ENCODE measurements at places on chromosomes 16 and 17.

DNA sequence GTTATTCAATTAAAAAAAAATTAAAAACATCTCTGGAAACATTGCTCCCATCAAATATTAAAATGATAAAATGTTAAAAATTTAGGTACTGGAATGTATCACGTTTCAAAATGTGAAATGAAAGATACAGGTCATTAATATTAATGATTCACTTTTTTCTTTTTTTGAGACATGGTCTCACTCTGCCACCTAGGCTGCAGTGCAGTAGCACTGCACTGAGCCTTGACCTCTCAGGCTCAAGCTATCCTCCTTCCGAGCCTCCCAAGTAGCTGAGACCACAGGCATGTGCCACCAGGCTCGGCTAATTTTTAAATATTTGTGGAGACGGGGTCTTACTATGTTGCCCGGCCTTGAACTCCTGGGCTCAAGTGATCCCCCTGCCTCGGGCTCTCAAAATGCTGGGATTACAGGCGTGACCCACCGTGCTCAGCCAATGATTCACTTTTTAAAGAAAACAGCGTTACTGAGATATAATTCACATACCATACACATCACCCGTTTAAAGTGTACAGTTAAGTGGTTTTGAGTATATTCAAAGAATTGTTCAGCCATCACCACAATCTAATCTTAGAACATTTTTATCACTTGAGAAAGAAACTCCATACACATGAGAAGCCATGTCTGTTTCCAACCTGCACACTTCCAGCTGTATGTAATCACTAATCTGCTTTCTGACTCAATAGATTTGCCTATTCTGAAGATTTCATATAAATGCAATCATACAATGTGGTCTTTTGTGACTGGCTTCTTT, 19.1 kb upstream of the NETO2 start:
- DNase-seq: peak; percentile 5

- no peak for DNase-seq
Observed at GRCh38 chr17:9107527-9107926, 86.2 kb downstream of the NTN1 start.

DNA sequence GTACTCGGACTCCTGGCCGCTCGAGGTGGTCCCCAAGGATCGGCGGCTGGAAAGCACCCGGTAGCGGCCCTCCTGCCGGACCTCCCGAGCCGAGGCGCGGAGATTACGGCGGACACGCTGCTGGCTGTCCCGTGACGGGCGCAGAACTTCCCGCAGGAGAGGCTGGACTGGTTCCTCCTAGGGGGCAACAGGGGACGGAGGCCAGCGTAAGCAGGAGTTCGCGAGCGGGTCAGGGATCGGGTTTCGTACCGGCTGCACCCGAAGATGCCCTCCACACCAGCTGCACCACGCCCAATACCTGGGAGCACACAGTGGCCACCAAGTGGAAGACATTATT, 341 bp downstream of the SLC7A6OS start:
- no peak for DNase-seq

DNA sequence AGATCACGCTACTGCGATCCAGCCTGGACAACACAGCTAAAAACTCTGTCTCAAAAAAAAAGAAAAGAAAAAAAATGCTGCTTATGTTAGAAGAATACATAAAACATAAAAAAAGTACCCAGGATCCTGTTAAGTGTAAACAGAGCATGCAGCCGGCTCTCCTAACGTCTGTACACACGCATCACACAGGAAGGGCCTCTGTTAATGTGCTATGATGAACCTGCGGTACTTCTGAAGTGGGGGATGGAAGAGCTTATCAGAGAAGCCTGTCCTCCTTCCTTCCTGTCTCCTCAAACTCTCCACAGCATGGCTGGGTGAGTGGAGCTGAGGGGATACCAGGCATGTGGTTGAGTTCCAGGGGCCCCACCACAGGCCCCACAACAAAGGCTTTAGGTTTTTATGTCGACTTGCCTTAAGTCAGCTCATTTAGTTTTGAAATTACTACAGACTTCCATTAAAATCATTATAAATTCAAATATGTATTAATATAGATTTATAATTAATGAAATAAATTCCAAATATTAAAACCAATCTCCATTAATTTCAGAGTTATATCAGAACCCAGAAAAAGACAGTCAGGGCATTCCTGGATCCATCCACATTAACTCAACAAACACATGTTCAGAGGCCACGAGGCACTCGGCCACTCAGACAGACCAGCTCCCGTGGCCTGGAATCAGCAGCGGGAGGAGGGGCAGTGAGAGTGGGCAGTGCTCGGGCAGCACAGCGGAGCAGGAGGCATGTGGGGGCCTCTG, 11.7 kb downstream of the CCDC57 start:
- DNase-seq: no peak

DNA sequence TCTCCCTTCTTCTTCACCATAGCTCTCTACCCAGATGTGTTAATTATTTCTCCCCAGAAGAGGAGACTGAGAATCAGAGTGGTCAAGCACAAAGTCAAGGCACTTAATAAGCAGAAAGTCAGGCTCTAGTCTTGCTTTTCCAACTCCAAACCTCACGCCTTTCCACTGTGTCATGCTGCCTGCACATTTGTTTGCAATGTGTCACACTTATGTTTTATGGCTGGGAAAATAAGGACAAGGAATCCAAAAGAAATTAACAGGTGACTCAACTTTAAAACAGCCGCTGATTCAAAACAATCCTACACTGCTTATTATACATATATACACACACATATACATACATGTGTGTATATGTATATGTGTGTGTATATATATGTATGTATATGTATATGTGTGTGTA, 255.7 kb upstream of the DYNLRB2 start:
- DNase-seq: peak; percentile 62

- DNase-seq: no peak
Observed at GRCh38 chr16:25189305-25189704, 27.4 kb upstream of the AQP8 start.

DNA sequence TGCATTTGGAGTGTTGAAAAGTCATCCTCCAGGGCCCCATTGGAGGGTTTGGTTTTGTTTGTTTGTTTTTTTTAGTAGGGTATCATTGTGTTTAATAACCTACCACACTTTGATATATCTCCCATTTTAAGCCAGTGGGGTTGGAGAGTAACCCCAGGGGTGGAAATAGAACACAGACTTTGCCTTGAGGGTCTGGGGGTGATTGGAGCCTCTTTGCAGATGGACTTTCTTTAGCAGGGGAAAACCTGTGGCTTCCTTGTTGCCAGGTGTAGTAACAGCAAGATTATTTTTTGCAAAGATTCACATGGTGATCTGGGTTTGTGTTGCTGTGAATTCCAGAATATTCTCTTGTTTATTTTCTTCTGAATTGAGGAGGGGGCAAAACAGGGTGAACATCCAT, 1.5 kb downstream of the ABCC1 start:
- no peak for DNase-seq

- DNase-seq: peak; percentile 80
Observed at GRCh38 chr16:74556375-74556922, 50.5 kb downstream of the GLG1 start.

GRCh38 chr16:89599451-89599858, 14.0 kb upstream of the DPEP1 start:
- no peak for DNase-seq

DNA sequence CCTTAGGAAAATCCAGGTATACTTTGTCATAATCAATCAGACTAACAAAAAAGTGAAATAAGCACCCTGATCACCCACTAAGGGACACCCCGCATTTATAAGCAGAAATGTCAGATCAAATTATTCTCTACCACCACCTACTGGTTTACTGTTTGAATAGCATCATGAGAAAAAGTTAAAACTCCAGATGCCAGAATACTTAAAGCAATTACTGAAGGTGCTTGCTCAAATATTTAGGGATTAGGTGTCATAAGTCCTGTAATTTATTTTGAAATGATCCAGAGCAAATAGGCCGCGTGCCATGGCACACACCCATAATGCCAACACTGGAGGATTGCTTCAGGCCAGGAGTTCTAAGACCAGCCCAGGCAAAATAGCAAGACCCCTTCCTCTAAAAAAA, 2.3 kb downstream of the TOP2A start:
- DNase-seq: peak; percentile 60

DNA sequence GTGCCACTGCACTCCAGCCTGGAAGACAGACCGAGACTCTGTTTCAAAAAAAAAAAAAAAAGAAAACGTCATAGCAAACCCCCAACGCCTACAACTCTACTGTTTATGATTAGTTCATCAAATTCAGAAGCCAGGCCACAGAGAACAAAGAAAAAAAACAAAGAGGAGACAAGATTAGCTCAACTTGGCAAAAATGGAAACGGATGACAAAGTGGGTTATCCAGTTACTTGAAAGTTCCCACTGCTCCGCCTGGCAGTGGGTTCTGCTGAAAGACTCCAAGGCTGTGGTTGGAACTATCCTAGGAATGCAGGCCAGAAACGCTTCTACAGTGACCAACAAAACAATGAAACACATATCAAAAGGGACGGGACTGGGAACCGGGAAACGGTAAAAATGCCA, 53.1 kb downstream of the MRM3 start:
- DNase-seq: peak; percentile 99

DNA sequence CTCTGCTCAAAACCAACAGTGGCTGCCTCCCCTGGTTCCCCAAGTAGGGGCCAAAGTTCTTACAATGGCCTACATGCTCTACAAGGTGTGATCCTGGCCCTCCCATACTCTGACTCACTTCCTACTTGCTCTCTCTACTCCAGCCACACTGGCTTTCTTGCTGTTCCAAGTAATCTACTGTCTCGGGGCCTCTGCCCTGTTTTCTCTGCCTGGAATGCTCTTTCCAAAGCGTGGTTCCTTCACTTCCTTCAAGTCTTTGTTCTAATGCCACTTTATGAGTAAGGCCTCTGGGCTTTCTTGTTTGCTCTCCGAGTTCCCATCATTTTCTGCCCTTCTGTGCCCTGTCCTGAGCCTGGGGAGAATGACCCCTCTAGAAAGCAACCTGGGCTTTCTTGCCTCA, 4.1 kb upstream of the CDH3 start:
- no peak for DNase-seq

- no peak for DNase-seq
Observed at GRCh38 chr16:4654011-4654963, 29.7 kb downstream of the MGRN1 start.

DNA sequence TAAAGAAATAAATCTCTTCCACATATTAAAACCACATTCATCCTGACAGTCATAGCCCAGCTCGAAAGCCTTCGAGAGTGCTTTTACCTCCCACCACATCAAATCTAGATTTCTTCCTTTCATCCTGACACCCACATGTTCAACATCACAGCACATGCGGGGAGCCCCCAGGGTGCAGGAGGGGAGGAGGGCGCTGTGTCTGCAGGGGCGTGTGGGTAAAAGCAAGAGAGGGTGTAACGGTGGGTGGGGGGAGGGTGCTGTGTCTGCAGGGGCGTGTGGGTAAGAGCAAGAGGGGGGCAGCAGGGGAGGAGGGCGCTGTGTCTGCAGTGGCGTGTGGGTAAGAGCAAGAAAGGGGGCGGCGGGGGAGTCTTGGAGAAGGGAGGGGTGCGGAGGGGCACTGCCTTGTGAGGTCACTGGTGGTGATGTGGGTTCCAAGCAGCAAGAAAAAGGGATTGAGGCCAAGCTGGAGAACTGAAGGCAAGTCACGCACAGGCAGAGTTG, 34.7 kb downstream of the ADCY9 start:
- no peak for DNase-seq

DNA sequence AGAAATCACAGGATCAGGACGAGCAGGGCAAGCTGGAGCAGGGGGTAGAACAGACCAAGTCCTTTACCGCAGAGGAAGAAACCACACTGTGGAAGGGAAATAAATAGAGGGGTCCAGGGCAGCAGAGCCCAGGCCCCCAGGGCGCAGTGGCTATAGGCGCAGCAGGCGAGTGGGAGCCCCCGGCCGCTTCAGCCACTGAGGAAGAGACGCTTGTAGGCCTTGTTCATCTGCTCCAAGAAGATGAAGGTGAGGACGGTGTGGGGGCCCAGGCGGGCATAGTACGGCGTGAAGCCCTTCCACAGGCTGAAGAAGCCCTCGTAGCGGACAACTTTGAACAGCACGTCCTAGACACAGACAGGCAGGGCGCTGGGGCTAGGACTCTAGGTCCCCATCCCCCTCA, 2.3 kb downstream of the SLC25A11 start:
- DNase-seq: no peak

DNA sequence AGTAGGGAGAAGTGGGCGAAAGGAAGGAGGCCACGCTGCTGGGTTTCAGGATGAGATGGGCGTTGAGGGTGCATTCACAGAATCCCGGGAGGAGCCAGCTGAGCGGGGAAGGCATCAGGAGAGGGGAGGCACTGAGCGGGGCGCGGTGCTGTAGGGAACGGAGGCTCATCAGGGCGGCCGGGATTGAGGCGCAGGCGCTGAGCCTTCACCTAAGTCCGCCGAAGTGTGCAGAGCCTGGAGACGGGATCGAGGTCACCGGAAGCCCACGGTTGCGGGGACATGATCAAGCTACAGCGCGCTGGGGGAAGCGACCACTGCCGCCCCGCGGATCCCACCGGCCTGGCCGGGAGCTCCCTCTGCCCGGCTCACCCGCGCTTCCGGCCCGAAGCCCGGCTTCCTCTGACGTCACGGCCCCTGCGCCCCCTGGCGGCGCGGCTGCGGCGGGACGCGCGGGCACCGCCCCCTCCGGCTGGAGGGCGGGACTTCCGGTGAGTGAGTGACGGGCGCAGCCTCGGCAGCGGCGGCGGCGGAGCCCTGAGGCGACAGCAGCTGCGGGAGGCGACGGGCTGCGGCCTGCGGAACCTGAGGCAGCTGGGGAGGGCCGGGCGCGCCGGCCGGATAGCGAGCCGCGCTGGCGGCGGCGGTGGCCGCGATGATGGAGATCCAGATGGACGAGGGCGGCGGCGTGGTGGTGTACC, at the start of gene MAPK8IP3:
Gene MAPK8IP3, plus strand, starts transcription at position 508 of the 698 bp plus-strand sequence. Its CDS starts 145 bp downstream, at position 653.
- DNase-seq: peak; percentile 92

DNA sequence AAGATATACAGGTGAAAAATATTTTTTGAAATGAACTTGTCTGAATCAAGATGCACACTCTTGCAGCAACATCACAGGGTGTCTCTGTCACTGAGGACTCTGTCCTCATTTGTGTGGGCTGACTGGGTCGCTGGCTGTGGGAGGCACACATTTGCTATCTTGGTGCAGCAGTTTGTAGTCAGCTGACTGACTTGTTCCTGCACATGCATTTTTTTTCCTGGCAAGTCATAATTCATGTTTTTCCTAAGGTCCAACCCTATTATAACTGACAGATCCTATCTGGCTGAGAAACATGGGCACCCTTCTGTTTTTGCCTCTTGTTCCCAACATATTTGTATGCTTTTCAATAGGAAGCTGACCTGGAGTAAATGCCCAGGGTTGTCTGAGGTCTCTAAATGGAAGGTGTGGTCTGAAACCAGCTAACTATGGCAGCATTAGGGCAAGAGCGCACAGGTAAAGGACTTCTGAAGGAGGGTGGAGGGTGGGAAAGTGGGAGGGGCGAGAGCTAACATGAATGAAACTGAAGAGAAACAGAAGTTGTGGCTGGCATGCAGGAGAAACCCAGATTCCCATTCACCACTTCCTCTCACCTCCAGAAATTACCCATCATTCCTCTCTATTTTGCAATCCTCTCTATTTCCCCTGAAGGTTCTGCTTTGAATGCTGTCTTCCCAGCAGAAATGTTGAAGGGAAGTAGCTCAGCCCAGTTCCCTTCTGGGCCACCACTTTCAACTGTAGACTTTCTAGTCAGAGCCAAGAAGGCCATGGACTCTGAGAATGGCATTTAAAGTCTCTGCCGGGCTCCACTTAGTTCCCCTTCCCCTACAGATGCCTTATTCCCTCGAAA, 166.1 kb downstream of the PRKCA start:
- no peak for DNase-seq
